Fibroblast of mammary gland (primary cell): ENCODE measurements at places on chromosomes 6 and 20.

- no peak for DNase-seq
These were observed 93.3 kb downstream of the SMOC2 start for GRCh38 chr6:168534265-168534664.

GRCh38 chr6:47147175-47147727 is 105.1 kb upstream of the ADGRF1 start:
- no peak for DNase-seq

- DNase-seq: no peak
These were observed 167.0 kb upstream of the MYLIP start for GRCh38 chr6:15961635-15962448.

DNA sequence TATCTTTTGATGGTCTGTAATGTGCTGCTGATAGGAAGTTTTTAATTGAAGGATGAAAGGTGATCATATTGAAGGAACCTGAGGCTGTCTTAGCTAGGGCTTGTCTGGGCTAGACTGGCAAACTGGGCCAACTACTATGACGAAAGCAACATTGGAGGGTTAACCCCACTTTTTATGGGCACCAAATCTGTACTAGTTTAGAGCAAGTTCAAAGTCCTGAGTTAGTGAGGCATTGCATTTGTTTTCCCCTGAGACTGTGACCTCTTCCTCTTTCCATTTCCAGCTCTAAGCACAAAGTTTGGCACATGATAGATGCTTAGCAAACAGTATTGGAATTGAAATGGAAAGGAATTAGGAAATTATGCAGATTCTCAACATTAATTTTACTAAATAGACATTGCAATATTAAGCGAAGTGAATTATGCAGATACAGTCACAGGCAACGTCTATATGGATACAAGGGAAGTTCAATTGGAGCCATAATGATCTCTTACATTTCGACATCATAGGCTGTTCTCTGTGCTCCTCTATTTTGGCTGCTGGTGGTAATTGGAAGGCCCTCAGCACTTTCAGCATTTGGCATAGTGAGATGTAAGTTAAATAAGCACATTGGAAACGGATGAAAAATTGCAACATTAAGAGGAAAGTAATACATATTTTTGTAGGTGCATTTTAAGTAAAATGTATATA is 22.2 kb downstream of the CEP57L1 start:
- DNase-seq: peak; percentile 36

DNA sequence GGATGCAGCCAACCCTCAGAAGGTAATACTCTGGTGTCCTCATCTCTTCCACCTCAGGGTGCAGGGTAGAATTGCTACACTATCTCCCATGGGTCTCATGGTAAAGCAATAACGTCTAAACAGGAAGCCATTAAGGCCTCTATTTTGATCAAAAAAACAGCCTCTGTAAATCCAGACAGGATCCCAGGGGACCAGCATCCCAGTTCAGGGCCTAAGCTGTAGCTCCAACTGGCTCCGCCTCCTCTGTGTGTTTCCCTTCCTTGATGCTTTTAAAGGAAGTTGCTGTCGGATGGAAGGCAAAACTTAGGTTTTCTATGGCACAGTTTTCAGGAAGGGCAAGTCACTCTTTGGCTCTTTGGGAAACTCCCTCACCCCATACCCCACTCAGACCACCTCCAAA is 222.0 kb downstream of the MAFB start:
- DNase-seq: peak; percentile 20

- no peak for DNase-seq
These were observed 24.2 kb downstream of the MDGA1 start for GRCh38 chr6:37673436-37673835.

DNA sequence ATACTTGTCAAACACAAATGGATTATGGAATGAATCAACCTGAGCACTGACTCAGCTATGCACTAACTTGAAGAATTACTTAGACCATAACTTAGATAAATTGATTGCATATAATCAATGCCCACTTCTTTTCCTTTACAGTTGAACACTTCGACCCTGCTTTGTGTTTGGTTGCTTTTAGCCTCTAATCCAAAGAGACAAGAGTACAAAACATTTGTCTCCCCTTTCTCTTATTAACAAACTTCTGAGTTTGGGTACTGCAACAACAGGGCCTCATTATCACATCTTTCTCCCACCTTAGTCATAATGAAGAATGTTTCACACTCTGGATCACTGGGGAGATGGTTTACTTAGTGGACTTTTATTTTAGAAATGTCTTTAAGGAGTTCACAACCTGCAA is 2.6 kb upstream of the TAAR6 start:
- DNase-seq: no peak

DNA sequence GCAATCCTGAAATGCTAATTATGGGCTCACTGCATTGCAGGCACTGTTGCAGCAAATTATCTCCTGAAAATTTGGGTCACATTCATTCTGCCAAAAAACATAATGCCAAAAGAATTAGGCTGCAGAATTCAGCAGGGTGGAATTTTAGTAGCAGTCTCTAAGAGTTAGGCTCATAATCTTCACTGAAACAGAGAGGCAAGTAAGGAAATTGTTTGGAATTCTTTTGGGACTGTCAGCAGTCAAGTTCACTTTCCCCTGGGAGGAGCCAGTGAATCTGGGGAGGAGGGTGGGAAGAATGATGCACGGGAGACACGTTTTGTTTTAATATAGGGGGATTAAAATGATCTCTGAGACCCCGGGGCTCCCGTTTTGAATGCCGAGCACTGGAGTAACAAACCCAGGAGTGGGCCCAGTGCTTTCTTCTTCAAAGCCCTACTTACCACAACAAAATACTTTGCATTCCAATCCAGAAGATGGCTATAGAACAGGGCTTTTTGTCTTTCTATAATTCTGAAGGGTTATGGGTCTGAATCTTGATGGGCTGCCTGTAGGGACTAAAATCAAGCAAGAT is 44.7 kb downstream of the SOBP start:
- DNase-seq: no peak

DNA sequence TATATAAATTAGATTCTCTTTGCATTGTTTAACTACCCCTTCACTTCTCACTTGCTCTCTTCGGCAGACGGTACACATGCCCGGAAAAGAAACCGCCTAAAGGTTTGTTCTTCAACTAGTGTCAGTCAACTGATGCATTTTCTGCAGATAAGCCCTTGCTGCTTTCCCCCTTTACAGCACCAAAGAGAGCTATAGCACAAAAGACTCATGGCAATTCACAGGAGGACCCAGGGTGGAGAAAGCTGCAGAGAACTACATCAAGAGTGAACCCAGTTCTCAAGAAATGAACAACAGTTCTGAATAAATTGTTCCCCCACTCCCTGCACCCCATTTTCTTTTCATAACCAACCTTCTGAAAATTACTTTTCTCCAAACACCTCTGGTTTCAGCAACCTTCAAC is 8.9 kb downstream of the CD164 start:
- DNase-seq: no peak

DNA sequence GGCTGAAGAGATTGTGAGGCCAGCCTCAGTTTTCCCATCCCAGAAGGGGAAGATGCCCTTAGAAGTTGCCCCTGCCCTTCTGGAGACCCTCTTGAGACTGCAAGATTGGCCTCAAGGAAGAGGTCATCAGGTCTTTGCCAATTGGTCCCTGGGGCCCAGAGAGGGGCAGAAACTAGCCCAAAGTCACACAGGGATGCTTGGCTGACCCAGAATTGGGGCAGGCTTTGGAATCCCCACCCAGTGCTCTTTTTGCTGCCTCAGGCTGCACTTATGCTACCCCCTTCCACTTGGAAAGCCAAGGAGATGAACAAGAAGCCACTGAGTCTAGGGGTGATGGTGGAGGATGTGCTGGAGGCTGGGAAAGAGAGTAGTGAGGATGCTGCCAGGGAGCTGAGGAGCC is 24.9 kb upstream of the FKBP1A start:
- DNase-seq: no peak

DNA sequence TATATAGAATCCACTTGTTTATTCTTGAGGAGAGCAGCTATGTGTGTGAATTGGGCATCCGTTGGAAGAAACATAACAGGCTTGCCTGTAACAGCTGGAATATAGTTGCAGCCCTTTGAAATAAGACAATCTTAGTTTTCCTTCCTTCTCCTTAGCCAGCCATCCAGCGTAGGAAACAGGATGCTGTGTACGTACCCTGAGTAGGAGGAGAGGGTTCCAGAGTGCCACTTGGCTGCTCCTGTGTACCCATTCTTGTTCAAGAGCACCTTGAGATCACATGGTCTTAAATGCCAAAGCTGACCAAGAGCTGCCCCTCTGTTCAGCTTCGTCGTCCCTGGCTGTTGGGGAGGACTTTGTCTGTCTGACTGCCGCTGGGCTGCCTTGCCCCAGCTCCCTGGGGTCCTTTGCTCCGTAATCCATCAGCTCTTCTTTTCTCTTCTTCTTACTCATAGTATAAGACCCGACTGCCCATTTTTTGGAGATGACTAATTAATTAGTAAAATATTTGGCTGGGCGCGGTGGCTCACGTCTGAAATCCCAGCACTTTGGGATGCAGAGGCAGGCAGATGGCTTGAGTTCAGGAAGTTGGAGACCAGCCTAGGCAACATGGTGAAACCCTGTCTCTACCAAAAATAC is 49.0 kb downstream of the RREB1 start:
- peak; percentile 87 for DNase-seq

DNA sequence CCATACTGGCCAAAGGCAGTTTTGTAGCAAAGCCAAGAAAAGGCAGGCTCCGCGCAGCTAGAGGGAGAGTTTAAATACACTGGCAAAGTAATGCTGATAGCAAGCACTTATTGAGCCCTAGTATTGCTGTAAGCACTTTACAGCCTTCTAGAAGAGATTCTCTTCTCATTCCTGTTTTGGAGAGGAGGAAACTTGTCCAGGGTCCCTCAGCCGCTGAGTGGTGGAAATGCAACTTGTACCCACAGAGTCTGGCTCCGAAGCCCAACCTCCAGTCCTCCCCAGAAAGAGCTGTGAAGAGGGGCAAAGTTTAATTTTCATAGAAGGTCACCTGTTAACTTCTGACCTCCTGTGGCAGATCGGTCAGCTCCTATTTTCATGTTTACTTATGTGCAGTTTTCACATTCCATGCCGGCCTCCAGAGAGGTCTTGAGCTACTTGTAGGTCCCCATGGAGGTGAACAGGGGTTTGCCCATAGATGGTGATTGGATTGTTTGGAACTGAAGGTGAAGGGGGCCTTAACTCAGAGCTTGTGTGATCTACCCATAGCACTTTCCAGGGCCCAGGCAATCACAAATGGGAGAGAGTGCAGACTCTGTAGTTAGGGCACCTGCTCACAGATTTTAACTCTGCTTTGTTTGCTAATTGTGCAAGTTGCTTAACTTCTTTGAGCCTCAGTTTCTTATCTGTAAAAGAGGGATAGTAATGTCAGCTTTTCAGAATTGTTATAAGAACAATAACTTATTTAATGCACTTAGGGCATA is 70.7 kb downstream of the LYRM2 start:
- no peak for DNase-seq

DNA sequence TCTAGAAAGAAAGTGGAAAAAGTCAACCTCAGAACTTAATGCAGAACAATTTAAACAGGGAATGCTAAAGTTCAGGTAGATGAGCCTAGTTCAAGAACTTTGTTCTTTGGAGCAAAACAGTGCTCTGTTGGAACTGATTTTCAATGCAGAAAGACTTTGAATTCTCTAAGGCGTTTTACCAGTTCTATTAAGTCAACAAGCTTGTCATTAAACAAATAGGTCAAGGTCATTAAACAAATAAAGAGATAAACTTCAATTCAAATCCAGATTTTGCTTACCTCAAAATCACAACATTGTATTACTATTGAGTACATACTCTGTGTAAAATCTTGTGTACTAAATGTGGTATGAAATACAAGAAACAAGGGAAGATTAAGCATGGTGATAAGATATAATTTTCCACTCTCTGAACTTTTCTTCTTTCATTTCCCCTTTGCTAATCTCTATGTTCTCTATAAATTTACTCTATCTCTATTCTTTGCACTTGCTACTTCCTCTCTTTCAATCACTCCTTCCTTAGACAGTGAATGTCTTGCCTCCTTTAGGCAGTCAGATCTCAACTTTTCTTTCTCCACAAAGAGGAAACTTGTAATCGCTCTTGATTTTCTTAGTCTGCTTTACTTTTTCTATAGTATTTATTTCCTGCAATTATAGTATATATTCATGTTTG is 160.8 kb upstream of the KHDRBS2 start:
- no peak for DNase-seq

GRCh38 chr6:4506792-4507191 is 269.4 kb upstream of the CDYL start:
- no peak for DNase-seq

GRCh38 chr20:35039146-35039545 is 53.5 kb downstream of the TRPC4AP start:
- no peak for DNase-seq

DNA sequence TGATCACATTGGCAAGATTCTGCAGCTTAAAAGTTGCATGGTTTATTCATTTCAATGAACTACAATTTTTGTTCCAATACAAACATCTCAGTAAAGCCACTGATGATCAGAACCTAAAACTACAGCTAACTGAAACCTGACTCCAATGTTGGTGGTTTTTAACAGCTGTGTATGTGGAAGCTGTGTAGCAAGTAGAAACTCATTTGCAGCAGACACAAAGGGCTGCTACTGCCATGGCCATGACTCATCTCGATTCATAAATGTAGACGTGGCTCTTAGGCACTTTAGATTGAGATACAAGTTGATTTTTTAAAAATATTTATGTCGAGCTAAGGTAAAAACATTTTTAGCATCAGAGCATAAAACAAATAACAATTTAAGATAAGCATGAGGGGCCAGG is 19.5 kb upstream of the MAP3K4 start:
- peak; percentile 97 for DNase-seq

GRCh38 chr6:153140299-153140698 is 9.2 kb upstream of the RGS17 start:
- no peak for DNase-seq

DNA sequence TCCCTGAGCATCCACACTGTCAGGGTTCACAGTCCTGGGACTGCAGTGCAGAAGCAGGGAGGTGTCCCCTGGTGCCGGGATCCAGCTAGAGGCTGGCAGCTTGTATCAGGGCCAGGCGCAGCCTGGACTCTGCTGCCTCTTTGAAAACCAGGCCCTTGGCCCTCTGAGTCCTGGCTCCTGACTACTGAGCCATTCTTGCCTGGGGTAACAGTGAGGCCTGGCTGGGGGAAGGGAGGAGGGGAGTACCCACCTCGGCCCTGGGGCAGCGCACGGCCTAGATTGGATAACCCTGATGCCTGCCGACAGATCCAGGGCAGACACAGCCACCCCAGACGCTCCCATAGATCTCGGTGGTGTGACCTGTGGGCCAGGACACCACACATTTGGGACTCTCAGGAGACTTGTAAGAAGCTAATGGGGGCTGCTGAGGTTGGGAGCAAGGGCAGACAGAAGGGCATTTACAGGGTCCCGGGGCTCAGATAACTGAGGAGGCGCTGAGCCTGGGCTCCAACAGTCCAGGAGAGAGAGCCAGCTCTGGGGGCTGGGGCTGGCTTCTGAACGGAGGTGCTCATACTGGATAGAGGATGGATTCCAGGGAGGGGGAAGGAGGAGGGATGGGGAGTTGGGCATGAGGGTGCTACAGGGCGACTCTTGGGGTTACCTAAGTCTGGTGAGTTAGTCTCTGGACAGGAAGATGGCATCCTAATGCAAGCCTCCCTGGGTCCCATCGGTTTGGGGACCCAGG is 30.5 kb downstream of the SPDEF start:
- no peak for DNase-seq

- no peak for DNase-seq
These were observed 186.3 kb downstream of the AKAP7 start for GRCh38 chr6:131321589-131321988.
